ENCODE measurements at places on chromosomes 16 and 17. TPM values are rescaled to one million over a fixed set of nuclear protein-coding genes. Genes with fewer than 3 reads are reported as not detected.

Gene UTP18
- total RNA-seq: 18.1 TPM

DNA sequence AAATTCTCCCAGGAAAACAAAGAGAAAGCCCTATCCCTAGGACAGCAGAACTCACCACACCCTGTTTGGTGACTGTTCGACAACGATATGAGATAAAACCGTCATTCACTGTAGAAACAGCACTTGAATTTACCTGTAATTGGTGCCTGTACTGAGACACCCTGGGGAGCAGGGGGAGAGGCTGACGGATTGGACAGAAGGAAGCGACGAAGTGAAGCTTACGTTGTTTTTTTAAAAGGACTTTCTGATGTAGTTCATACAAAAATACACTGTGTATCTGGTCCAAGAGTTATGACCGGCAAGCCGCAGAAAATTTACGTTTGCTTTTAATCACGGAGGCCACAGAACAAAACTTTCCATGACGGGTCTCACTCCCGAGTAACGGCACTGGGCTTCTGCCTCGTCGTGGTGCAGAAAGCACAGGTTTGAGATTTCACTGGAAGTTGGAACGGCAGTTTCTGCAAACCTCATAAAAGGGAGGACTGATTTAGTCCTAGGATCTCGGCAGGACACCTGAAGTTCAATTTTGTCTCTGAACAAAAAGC is 9.7 kb downstream of the NXN start:
- DNase-seq: no peak

Gene TVP23A
- total RNA-seq: 2.0 TPM

DNA sequence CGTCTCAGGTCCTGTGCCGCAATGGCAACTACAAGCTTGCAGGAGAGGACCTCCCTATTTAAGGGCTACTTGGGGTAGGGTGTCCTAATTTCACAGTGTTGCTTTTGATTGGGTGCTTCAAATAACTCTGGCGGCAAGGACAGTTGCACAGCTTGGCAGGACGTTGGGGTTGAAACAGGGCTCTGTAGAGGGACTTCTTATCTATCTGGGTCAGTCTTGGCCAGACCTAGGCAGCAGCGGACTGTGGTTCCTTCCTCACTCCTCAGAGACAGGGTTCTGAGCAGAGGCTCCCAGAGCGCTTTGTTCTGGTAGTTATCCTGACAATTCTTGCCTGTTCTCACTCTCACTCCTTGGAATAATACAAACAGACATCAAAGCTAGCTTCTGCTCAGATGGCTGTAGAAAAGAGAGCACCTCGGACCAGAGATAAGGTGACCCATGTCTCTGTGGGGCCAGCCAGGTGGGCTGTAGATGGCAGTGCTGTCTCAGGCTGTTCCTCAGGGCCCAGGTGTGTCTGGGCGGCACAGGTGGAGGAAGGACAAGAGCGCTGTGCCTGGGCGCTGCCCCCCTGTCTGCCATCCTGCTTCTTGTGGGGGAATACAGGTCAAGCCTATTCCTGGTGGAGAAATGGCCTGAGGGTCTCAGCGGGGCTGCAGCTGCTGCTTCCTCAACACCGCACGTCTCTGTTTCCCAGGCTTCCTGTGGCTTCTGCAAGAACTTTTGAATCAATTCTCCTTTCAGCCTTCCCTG is 61.0 kb downstream of the PLD6 start:
- DNase-seq: no peak

GRCh38 chr17:3905017-3905520 is 11.2 kb downstream of the P2RX1 start:
- no peak for DNase-seq

DNA sequence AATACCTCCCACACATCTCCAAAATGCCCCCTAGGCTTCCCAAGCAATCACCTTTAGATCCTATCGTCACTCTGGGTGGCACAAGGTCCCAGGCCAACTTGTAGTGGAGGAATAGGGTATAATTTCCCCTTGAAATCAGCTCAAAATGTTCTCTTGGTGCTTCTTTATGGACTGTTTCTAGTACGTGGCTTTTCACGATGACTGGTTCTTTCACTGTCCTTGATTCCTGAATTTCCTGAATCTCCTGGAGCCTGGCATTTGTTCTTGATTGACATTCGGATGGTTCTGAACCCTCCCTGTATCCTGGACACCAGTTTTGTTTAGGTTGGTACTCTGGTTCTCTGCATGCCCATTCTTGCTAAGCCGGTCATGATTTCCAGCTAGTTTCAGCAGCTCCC is 6.9 kb upstream of the VPS53 start:
- no peak for DNase-seq

GRCh38 chr17:39360537-39360936 is 40.9 kb downstream of the FBXL20 start:
- DNase-seq: peak; percentile 14

DNA sequence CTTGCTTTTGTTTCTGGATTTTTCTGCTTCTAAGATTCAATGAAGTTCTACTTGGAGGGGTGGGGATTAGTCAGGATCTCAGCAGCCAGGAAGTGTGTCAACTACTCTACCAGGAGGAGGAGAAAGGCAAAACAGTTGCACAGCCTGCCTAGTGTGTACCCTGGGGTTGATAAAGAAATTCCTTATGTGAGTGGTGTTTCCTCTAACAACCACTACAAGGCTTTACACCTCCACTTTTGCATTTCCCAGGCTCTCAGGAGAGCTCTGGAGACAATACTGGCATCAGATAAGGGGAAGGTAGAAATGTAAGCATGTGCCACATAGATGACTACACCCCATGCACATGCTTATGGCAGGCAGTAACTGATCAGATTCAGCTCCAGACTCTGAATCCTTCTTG is 174.6 kb downstream of the TOX3 start:
- no peak for DNase-seq

Gene MT4
- total RNA-seq: not detected

Gene SLC16A6
- total RNA-seq: 0.15 TPM

- DNase-seq: peak; percentile 93
These were observed at the start of gene MRPL58 for GRCh38 chr17:75012346-75013091. MRPL58 (plus strand) TSS chr17:75012670; CDS start chr17:75012687, 17 bp downstream.

DNA sequence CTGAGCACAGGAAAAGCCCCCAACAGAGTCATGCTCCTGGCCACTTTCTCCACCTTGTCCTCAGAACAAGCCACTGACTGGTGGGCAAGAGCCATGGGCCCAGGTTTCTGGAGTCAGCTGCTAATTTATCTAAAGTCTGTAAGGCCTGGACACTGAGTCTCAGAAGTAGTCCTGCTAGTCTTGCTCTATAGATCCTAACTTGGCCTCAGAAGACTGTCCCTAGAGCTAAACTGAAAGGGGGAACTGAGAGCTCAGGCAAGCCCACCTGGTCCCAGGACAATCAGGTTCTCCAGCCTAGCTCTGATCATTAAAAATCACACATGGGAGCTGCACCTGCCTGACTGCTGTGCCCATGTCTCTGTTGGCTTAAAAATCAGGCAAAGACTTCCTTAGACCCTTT is 485.8 kb downstream of the SLC39A11 start:
- DNase-seq: no peak

Gene CCL8
- total RNA-seq: not detected

GRCh38 chr17:17345686-17346427 is 42.7 kb downstream of the NT5M start:
- DNase-seq: no peak

- DNase-seq: no peak
These were observed 24.1 kb downstream of the ALOX15B start for GRCh38 chr17:8062807-8063483.

Gene KANSL1
- 69.4 TPM for total RNA-seq

GRCh38 chr16:19486051-19486450 is 35.8 kb downstream of the GDE1 start:
- DNase-seq: no peak

Gene KRT25
- not detected for total RNA-seq

DNA sequence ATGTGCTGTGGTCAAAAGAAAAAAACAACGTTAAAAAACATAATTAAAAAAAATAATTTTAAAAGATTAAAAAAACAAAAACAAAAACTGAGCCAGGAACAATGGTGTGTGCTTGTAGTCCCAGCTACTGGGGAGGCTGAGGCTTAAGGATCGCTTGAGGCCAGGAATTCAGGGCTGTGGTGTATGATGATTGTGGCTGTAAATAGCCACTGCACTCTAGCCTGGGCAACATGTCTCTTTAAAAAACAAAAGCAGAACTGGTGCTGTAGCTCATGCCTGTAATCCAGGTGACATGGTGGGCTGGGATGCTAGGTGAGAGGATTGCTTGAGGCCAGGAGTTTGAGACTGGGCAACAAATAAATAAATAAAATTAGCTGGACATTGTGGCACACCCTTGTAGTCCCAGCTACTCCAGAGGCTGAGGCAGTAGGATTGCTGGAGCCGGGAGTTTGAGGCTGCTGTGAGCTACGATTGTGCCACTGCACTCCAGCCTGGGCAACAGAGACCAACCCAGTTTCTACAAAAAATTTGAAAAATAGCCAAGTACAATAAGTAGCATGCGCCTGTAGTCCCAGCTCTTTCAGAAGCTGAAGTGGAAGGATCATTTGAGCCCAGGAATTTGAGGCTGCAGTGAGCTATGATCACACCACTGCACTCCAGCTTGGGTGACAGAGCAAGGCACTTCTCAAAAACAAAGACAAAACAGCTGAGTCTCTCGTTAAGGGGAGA is 43.6 kb downstream of the NFATC3 start:
- DNase-seq: no peak

DNA sequence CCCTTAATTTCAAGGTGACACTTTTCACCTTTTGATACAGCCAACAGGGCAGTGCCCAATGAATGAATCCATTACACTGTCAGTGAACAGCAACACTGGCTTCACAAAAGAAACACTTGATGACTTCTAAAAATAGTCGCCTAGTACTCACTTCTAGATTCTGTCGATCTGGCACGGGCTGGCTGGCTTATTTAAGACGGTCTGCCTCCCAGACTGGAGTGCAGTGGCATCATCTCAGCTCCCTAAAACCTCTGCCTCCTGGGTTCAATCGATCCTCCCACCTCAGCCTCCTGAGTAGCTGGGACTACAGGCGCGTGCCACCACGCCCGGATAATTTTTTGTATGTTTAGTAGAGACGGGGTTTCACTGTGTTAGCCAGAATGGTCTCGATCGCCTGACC is 1.9 kb downstream of the NDUFAB1 start:
- peak; percentile 42 for DNase-seq

DNA sequence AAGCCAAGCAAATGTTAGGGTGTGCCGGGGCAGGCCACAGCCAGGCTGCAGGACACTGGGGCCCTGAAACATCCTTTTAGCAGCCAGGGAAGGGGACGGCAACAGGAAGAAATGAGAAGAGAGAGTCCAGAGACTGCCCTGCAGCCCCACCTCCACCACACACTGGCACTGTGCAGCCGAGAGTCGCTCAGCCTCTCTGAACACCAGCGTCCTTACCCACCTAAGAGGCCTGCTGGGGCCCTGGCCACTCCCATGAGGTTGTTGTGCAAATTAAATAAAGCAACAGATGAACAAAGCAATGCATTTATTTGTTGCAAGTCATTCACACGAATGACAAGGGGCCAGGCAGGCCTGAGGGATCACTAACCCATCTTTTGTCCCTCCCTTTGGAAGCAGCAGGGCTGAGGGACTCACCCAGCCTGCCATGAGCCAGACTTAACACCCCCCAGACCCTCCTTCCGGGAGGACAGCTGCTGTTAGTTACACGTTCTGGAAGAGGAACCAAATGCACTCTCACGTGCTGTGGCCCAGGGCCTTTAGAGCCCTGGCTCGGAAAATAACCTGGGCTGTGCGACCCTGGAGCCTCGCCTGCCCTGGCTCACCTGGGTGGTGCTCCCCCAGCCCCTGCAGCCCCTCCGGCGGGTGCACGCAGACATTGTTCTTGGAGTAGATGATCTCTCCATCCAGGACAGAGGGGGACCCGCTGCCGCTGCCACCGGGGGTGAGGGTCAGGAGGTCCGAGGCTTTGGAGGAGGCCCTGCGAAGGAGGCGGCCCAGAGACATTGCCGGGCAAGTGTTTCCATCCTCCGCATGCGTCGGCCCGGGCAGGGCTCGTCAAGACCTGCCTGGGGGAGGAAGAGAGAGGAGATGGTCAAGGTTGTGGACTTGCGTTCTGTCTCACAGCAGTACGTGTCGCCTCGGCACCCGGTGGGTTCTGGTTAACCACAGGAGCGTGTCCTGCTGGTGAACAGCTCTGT is 22.6 kb downstream of the TBC1D16 start:
- no peak for DNase-seq

DNA sequence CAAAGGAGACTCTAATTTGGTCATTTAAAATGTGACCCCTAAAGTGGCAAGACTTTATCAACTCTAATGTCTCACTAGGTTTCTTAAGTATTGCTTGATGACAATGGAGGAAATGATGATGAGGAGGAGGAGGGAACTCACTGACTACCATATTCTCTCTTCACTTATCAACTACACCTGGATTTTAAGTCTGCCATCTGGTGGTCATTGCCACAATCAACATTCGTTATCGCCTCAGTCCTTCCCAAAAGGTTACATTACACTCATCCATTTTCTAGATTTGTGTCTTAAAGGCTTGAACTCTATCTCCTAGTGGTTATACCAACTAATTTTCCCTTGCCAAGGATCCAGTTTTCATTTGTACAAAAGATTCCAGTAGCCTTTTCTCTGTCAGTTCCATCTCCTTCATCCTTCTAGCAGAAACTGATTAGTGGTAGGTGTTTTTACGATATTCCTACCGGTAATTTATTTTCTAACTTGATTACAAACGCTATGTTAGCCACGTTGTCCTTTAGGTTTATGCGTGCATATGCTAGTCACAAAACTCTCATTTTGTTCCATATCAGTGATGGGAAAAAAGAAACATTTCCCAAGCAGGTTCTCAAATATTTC is 114.6 kb upstream of the NOG start:
- DNase-seq: peak; percentile 6

GRCh38 chr16:83258366-83258928 is 549.3 kb upstream of the HSBP1 start:
- no peak for DNase-seq

DNA sequence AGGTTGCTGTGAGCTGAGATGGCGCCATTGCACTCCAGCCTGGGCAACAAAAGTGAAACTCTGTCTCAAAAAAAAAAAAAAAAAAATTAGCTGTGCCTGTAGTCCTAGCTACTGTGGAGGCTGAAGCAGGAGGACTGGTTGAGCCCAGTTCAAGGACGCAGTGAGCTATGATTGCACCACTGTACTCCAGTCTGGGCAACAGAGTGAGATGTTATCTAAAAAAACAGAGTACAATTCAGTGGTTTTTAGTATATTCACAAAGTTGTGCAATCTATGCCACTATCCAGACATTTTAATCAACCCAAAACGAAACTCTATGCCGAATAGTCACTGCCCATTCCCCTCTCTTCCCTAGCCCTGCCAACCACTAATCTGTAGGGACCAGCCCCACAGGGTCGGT is 25.1 kb downstream of the C16orf54 start:
- DNase-seq: no peak

Gene C16orf74
- total RNA-seq: 30.9 TPM

Measured in cardiac muscle cell (in vitro differentiated cells and primary cell).